ENCODE measurements at places on chromosomes 11 and 22.

- no peak for DNase-seq
Measured at GRCh38 chr11:707817-708420, 1.9 kb downstream of the EPS8L2 start.

- no peak for DNase-seq
Measured at GRCh38 chr11:100918551-100919500, 210.8 kb downstream of the PGR start.

GRCh38 chr11:65789230-65790103 lies 2.6 kb downstream of the OVOL1 start:
- DNase-seq, result no peak

- no peak for DNase-seq
Measured at GRCh38 chr11:281486-282161, 3.4 kb downstream of the NLRP6 start.

GRCh38 chr22:49638788-49639187 lies 188.9 kb downstream of the BRD1 start:
- no peak for DNase-seq

GRCh38 chr11:100525635-100526034 lies 161.5 kb upstream of the ARHGAP42 start:
- DNase-seq, result no peak

DNA sequence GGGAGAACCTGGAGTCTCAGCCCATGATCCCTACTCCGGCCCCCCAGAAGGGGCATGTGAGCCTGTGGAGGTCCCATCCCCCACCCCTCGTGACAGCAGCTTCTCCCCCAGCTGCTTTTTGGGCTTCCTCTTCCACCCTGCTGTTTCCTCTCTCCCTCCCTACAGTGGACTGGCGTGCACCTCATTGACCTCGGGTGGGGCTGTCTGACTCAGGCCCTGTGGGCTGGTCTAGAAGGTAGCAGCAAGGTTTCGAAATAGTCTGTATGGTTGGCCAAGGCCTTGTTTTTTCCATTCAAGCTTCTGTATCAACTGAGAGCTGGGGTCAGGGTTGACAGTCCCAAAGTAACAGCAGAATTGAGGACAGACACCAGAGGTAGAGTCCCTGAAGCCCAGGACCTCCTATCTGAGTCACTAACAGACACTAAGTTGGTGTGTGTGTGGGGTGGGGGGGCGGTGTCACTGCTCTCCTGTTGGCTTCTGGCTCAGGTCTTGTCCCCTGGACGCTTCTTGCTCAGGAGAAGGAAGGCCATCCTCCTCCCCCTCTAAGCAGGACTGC lies 7.7 kb downstream of the SLC37A2 start:
- no peak for DNase-seq

DNA sequence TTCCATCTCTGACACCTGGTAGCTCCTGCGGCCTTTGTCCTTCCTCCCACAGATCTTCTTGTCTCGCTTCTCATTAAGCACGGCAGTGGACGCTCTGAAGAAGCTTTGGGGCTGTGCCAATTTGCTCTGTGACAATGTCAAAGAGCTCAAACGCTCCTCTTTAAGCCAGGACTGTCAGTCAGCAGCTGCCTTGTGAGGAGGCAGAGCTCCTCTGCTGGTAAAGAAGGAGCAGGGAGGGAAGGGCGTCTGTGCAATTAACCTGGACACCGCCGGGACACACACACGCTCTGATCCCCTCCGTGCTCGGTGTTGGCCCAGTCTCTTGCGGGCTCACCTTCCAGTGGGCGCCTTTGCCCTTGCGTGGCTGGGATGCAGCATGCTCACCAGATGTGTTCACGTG lies 373.9 kb downstream of the BRD1 start:
- DNase-seq, result no peak

- DNase-seq, result no peak
Measured at GRCh38 chr11:75271730-75272129, 31.2 kb downstream of the TPBGL start.

- DNase-seq, result no peak
Measured at GRCh38 chr11:65211293-65212105, 29.8 kb downstream of the CAPN1 start.

GRCh38 chr11:45500451-45500850 lies 165.0 kb downstream of the CHST1 start:
- no peak for DNase-seq

- DNase-seq, result peak; percentile 18
Measured at GRCh38 chr22:43155789-43156188, 4.4 kb downstream of the TSPO start.

GRCh38 chr22:39518996-39519680 lies 1.2 kb upstream of the ATF4 start:
- peak; percentile 57 for DNase-seq

DNA sequence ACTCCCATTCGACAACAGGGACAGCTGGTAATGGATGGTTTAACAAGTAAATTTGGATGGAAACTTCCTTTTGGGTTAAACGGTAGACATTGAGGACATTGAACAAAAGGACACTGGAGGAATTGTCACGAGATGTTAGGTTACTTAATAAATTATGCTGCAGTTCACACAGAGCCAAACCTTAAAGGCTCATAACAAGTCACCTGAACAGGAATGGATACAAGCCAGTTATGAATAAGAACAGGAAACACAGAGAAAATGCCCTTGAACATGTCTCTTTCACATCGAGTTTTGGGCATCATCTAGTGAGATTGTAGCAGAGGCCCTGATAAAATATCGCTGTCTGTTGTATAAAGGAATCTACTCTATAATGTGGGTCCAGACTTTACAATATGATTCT lies 65.6 kb downstream of the CD44 start:
- DNase-seq, result no peak

GRCh38 chr11:124202951-124203350 lies 19.8 kb downstream of the OR10D3 start:
- DNase-seq, result no peak
